Activated naive CD4-positive, alpha-beta T cell (primary cell): ENCODE measurements at places on chromosomes 6 and 20.
A peak's percentile ranks its signal among the peaks of the same experiment; 100 is the strongest.

DNA sequence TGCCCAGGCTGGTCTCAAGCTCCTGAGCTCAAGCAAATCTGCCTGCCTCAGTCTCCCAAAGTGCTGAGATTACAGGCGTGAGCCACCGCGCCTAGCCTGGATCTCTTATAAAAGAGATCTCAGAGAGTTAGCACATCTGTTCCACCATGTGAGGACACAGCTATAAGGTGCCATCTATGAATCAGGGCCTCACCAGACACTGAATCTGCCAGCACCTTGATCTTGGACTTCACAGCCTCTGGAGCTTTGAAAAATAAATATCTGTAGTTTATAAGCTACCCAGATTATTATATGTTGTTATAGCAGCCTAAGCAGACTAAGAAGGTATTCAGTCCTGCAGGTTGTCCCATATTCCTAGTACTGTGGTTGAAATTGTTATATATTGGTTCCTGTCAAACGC lies 33.2 kb upstream of the SHLD1 start:
- no peak for DNase-seq

GRCh38 chr6:43231053-43231452 lies 1.8 kb upstream of the DNPH1 start:
- DNase-seq: no peak

DNA sequence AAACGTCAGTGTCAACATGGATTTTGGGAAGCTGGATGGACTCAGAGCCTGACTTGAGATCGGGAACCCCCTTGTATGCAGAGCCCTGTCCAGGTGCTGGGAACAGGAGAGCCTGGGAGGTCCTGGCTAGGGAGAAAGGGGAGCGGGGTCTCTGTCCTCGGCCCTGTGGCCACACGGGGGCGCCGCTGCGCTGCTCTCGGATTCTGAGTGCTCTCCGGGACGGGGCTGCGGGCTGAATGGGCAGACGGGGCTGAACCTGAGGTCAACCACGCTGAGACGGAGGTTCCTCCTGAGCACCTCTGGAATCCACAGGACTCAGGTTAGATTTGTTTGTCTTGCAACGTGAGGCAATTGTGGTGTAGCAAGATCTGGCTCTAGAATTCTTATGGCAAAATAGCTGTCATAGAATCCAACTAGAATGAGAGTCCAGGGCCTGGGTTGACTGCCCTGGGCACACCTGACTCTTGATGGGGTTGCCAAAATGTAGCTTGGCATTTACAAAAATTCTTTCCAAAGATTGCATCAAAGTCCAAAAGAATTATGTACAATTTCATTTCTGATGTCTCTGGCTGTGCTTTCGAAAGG lies 20.6 kb upstream of the HLA-F start:
- peak; percentile 67 for DNase-seq

DNA sequence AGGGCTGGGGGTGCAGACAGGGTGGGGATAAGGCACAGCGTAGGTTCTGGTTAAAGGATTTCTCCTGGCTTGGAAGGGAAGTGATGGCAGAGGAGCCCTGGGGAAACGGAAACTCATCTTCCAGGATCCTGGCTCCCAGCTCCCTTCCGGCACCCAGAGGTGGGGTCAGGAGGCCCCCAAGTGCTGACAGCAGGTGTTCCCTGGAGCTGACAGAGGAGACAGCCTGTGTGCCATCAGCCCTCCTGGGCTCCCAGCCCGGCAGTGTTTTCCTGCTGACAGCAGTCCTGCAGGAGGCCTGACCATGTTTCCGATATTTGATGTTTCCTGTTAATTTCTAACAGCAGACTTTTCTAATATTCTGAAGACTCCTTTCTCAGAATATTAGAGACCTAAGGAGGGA lies 277.3 kb downstream of the TAF4 start:
- DNase-seq: no peak

- no peak for DNase-seq
Observed at GRCh38 chr6:148973538-148974208, 226.8 kb downstream of the UST start.

- DNase-seq: no peak
Observed at GRCh38 chr6:168996356-168996625, 257.4 kb downstream of the THBS2 start.

GRCh38 chr6:21586740-21587178 lies 6.8 kb upstream of the SOX4 start:
- DNase-seq: no peak

DNA sequence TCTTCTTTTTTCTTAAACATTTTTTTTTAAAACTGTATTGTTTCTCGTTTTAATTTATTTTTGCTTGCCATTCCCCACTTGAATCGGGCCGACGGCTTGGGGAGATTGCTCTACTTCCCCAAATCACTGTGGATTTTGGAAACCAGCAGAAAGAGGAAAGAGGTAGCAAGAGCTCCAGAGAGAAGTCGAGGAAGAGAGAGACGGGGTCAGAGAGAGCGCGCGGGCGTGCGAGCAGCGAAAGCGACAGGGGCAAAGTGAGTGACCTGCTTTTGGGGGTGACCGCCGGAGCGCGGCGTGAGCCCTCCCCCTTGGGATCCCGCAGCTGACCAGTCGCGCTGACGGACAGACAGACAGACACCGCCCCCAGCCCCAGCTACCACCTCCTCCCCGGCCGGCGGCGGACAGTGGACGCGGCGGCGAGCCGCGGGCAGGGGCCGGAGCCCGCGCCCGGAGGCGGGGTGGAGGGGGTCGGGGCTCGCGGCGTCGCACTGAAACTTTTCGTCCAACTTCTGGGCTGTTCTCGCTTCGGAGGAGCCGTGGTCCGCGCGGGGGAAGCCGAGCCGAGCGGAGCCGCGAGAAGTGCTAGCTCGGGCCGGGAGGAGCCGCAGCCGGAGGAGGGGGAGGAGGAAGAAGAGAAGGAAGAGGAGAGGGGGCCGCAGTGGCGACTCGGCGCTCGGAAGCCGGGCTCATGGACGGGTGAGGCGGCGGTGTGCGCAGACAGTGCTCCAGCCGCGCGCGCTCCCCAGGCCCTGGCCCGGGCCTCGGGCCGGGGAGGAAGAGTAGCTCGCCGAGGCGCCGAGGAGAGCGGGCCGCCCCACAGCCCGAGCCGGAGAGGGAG lies 580 bp downstream of the VEGFA start:
- no peak for DNase-seq

GRCh38 chr20:44532981-44533331 lies 11.1 kb upstream of the SERINC3 start:
- DNase-seq: no peak

DNA sequence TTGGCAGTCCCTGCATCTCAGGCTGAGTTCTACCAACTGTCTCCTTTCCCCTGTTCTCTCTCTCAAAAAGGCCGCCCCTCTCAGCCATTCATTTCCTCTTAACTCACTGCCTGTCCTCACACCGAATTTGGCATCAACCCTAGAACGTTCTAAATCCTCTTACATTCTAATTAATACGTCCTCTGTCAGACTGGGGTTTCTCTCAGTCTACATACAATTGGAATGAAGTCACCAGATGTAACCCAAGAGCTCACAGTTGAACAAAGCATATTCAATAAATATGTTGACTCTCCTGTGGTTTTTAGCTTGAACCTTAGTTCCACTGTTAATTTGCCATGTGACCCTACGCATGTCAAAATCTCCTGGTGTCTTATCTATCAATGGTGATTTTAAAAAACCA lies 269.6 kb downstream of the CLIC5 start:
- DNase-seq: no peak

DNA sequence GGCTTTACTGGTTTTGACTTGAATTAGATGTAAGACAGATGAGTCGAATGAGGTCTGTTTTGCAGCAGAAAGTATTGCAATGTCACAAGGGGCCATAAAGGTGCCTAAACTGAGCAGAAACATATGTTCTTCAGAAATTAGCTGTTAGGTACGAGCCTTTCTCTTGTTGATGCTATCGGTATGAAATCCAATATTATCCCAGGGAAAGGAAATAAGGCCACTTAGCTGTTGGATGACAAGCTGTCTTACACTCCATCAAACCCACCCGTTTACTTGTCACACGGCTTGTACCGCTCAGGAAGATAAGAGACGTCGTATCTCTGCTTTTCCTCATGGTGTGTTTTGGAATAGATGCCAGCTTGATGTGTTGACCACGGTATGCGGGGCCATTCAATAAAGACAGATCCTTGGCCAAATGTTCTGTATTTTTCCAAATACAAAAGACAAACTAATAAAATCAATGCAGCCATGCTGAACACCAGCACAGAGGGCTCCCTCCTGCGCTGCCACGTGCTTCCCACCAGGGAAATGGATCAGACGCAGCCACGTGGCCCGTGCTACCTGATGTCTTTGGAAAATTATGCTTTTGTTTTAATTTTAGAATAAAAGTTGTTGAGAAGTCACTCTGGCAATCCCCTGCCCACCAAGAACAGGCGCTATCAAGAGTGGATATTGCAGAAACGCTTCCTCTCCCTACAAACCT lies 255.9 kb upstream of the SULF2 start:
- DNase-seq: no peak

DNA sequence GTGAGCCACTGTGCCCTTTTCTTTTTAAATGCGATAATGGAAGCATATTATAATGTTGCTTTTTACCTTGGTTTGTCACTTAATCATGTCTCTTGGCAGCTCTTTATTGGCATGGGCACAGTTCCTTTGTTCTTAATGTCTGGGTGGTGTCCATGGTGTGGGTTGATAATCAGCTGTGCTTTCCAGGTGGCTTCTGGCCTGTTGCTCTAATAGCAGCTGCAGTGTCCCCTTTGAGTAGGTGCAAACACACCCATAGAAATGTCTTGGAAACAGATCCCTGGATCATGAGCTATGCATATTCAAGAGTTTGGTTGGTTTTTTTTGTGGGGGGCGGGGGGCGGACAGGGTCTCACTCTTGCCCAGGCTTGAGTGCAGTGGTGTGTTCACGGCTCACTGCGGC lies 29.9 kb downstream of the EFCAB8 start:
- no peak for DNase-seq

- DNase-seq: no peak
Observed at GRCh38 chr6:17565399-17565798, 34.7 kb upstream of the FAM8A1 start.

- DNase-seq: no peak
Observed at GRCh38 chr20:55646851-55647250, 358.5 kb downstream of the CBLN4 start.

GRCh38 chr20:45010399-45010828 lies 44.1 kb downstream of the STK4 start:
- DNase-seq: no peak

- no peak for DNase-seq
Observed at GRCh38 chr20:61682996-61683681, 382.5 kb downstream of the TAF4 start.

- DNase-seq: no peak
Observed at GRCh38 chr6:12022953-12023388, 10.9 kb downstream of the HIVEP1 start.

DNA sequence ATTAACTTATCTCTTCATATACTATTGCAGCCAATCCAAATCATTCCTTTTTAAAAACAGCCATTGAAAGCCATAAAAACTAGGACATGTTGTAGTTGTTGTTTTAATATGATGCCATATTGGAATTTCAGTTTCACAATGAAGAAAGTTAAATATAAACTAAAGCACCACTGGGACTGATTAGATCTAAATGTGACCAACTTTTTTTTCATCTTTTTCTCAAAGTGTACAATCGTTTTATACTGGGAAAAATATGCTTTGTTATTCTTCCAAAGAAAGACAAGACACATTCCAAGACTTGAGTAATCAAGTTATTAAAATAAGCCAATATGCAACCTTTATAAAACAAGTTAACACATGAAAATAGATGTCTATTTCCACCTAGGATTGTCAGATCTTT lies 68.5 kb downstream of the THEMIS start:
- DNase-seq: no peak

DNA sequence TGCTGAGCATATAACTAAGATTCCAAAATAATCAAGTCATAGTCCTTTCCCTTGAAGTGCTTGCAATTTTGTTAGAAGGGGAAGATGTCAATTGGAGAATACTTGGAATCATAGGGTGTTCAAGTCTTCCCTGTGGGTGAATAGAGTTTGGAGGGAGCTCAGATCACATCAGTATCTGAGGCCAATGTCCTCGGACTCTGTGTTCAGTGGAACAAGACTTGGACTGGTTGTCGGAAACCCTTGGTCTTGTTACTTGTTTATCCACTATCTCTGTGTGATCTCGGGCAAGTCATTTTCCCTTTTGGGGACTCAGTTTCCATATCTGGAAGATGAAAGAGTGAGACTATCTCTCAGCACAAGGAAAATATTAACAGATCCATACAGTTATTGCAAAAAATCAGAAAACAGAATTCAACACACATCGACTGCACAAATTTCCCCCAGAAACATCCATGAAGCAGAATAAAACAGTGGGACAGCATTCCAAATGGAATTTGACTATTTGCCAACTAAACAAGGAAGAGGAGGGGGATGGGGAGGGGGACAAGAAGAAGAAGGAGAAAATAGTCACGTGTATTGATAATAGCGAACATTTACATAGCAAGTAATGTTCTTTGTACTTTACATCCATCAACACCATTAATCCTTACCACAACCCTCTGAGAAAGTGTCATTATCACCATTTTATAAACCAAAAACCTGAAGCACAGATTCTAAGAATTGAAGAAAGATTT lies 3.9 kb upstream of the EDEM2 start:
- DNase-seq: no peak

DNA sequence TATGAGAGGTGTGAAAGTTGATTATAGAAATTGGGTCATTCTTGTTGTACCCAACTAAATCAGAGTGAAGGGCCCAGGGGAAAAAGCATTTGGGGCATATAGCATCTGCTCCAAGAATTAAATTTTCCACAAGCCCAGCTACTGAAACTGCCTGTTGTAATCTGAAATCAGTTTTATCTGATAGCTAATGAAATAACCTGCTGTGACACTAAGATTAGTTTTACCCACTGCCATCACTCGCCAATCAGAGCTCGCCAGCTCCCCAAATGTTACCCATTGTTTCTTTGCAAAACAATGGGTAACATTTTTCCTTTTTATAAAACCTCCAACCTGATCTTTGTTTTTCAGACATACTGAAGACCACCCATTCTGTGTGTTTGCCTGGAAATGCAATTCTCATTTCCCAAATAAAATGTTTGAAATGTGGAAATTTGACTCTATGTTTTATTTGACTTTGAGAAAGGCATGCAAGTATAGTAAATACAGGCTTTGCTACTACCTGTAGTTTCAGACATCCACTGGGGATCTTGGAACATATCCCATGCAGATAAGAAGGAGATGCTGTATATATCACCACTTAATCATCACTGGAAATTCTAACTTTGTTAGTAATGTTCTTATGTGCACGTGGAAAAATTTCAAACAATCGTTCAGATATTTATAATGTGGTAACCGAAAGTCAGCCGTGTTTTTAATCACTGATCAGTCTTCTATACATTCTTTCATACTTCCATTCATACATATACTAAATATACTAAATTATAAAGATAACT lies 6.3 kb upstream of the AHI1 start:
- DNase-seq: no peak

DNA sequence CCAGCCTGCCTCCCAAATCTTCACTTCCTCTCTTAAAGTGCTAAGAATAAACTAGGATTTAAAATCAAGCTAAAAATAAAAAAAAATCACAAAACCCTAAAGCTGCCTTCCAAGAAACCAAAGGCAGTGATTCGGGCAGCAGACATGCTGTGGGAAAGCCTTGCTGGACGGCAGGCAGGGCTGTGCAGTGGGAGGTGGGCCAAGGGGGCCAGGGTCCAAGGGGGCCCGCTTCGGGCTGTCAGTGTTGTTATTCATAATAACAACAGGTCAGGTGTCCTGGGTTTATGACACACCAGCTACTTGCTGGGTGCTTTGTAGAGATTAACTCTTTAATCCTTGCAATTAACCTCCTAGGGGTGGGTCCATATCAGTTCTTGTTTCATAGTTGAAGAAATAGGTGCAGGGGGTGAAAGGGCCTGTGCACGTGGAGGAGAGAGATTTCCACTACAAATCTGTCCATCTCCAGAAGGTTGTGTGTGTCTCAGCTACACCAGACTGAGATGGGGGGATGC lies 40.4 kb downstream of the CD40 start:
- DNase-seq: no peak
